ENCODE measurements at places on chromosomes 12 and 14. TPM values are rescaled to one million over a fixed set of nuclear protein-coding genes. Genes with fewer than 3 reads are reported as not detected.

- no peak for DNase-seq
Observed at GRCh38 chr12:43167691-43168090, 384.3 kb downstream of the ADAMTS20 start.

GRCh38 chr12:27193854-27194544, 50.1 kb upstream of the STK38L start:
- DNase-seq, result no peak

PPP1R36 gene
- total RNA-seq, result 10.4 TPM

GRCh38 chr12:45681465-45681864, 48.0 kb upstream of the ARID2 start:
- DNase-seq, result no peak

Data from mucosa of descending colon (tissue), 3 donors.